ENCODE measurements at places on chromosomes 12 and 14. TPM values are rescaled to one million over a fixed set of nuclear protein-coding genes. Genes with fewer than 3 reads are reported as not detected.

- DNase-seq = no peak
These were observed 184.4 kb upstream of the SLC38A2 start for GRCh38 chr12:46556819-46557524.

Gene LIN7A
- total RNA-seq = 16.2 TPM

Gene ATG2B
- total RNA-seq = 26.9 TPM

DNA sequence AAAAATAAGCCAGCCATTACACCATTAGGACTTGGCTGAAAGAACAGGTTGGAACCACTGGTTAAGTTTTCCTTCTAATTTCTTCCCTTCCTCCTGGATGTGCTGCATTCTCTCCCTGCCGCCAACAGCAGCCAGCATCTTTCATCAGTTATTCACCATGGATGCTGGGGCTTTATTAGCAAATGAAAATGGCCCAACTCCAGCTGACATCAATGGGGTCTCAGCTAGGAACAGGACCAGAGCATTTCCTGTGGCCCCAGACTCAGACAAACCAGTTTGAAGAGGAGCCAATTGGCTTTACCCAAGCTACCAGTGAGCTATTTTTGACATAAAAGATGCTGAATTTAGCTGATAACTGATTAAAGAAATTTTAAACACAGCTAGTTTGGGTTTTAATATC, 26.0 kb upstream of the TBX5 start:
- no peak for DNase-seq

Gene PLXNC1
- 11.6 TPM for total RNA-seq

Gene OR6C2
- total RNA-seq = not detected

Gene KRT73
- total RNA-seq = not detected

Gene DTX1
- 40.0 TPM for total RNA-seq

DNA sequence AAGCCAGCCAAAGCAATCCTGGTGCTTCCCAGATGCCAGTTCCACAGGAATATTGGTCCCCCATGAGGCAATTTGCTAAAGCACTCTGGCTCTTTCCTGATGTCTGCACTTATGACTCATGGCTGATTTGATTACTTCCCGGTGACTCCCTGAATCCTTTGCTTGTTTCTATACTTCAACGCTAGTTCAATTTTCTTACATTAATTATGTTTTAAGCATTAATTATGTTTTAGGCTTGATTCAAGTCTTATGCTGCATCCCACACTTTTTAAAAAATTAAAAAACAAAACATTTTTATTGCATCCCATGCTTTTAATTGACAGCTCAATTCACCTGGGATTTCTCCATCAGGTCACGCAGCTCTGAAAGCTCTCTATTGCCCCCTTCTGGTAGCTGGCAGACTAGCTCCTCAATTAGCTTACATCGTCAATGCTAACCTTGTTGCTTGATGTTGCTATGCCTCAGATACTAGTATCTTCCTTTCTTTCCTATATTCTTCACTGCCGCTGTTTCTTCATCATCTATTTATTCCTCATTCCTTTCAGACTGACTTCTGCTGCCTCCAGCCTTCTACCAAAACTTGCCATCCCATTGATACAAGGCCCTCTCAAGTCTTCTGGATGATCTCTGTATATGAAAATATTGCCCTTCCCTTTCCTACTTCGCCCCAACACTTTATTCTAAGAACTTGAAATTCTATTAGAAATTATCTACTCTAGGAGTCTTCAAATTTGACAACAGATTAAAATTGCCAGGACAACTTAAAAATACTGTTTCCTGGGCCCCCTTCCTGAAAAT, 32.0 kb downstream of the TSHR start:
- peak; percentile 50 for DNase-seq

GRCh38 chr14:56733396-56733795, 76.9 kb downstream of the OTX2 start:
- DNase-seq = no peak

Gene PLEKHG3
- total RNA-seq = 40.7 TPM

DNA sequence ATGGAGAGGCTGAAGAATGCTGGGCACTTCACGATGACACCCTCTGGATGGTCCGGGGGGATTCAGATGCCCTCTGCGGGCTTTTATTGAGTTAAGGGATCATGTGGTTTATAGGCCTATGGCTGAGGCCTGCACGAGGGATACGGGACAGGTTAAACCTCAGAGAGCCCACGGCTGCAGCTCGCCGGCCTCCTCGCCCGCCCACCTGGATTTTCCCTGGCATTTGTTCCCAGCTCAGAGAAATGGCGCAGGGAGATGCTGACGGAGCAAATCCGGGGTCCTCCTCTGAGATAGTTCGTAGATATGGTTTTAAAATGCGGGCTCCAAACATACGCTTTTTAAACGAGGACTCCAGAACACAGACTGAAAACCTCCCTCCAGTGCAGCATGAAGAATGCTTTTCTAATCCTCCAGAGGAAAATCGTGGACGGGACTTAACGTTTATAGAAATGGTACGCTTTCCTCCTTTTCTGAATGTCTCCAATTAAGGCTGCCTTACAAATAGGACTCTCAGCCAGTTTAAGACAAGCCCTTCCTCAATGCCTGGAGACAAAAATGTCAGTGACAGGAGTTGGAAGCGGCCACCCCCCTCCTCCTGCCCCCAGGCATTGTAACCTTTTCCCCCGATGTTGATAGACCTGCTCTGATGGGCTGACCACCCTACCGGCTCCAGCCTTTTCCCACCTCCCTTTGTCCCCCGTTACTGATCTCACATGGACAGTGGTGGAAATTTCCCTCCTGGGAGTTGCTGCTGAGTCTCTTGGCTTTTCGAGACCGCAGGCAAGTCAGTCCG, 16.6 kb downstream of the CCND2 start:
- DNase-seq = no peak

Measured in omental fat pad (tissue), 4 donors.